Germinal center (tissue), 1 donor: ENCODE measurements at places on chromosomes 1 and 21.

GRCh38 chr1:114435088-114435715, 75.8 kb downstream of the TRIM33 start:
- DNase-seq = no peak

DNA sequence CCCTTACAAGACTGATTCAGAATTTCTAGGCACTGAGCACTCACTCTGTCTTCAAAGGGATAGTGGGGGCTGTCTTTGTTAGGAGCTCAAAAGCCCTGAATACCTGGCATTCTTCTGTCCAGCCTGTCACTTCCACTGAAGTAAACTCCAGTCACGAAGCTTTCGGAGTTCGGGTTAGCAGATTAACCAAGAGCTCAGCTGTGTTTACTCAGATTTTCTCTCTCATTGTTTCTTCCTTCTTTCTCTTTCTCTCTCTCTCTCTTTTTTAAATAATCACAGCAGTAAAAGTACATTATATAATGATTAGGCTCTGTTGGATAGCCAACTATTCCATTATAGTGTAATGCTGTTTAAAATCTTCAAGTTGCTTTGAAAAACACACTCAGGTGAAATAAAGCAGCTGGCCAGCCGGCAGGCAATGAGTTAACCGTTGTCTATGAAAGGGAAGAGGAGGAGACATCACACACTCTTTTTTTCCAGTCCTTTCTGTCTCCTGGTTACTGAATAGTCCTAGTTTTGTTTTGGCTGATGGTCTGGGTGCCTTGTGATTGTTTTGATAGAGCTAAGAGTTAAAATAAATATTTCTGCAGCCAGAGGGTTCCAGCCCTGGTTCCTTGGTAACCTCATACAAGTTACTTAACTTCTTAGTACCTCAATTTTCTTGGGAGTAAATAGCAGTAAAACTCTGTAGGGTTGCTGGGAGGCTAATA, 89.8 kb downstream of the ADSS2 start:
- no peak for DNase-seq

- DNase-seq = no peak
Observed at GRCh38 chr1:165683848-165684485, 14.4 kb downstream of the ALDH9A1 start.

DNA sequence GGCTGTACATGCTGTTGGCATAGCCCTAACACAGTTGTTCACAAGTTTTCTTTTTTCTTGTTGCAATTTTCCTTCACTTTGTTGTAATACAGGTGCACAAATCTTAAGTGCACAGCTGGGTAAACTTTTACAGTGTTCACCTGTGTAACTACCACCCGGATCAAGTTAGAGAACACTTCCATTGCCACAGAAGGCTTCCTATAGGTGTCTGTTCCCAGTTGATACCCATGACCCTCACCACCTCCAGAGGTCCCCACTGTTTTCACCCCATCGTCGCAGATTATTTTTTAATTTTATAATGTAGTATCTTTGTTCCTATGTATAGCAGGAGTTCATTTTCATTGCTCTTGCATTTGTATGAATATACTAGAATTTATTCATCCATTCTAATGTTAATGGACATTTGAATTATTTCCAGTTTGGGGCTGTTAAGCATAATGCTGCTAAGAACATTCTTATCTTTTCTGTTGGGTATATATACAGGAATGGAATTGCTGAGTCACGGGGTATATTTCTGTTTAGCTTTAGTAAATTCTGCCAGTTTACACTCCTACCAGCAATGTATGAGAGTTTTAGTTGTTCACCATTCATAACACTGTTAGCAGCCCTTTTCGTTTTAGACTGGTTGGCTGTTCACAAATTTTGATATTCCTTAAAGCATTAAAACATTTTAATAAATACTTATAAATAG, 16.4 kb downstream of the SPRTN start:
- DNase-seq = no peak

GRCh38 chr1:35452106-35452774, 105.0 kb downstream of the KIAA0319L start:
- DNase-seq = no peak

DNA sequence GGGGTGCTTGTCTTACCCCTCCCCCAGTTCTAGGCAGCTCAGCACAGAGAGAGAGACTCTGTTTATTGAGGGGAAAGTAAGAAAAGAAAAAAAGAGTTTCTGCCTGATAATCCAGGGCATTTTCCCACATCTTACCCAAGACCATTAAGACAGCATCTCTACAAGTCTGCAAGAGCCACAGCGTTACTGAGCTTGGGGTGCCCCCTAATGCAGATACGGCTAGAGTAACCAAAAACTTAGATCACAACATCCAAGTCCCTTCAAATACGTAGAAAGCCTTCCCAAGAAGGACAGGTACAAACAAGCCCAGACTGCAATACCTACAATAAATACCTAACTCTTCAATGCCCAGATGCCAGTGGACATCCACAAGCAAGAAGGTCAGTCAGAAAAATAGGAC, 6.2 kb upstream of the TEX50 start:
- no peak for DNase-seq

DNA sequence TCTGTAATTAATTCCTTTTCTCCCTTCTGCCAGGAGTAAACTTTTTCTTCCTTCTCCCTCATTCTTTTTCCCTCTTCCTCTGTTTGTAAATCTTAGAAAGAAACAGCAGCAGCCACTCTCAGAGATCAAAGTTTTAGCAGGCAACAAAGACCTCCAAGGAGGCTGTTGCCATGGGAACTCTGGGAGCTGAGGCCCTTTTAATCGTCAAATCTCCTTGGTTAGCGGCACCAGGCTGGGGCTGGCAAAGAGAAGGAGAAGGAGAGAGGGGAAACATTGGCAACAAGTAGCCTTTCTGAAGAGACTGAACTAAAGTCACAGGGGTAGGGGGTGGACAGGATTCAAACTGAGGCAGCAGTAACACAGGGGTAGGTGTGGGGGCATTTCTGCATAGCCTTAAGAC, 25.2 kb downstream of the ILDR2 start:
- DNase-seq = no peak

DNA sequence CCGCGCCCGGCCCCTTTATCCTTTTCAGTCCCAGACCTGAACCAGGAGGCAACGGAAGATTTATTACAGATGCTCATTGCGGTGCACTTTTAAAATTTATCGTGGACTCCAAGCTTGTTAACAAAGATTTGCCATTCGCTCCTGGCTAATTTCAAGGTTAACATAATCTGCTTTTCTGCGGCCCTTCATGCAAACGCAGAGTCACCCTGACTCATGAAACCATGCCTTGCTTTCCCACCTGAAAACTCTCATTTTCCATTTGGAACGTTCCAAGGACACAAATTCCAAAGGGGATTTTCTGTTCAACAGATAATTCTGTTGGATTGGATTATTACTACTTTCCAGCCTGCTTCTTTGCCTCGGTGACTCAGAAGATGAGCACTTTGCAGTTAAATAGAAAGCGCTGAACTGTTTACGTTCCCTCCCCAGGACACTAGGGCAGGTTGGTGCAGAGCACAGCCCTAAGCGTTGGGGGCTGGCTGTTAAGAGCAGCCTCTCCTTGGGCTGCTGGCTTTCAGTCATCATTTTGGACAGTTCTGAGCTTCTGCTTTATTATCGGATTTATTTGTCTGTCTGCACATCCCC, 51.1 kb downstream of the CD247 start:
- no peak for DNase-seq

GRCh38 chr1:32801096-32801715, 16.0 kb downstream of the YARS1 start:
- no peak for DNase-seq

DNA sequence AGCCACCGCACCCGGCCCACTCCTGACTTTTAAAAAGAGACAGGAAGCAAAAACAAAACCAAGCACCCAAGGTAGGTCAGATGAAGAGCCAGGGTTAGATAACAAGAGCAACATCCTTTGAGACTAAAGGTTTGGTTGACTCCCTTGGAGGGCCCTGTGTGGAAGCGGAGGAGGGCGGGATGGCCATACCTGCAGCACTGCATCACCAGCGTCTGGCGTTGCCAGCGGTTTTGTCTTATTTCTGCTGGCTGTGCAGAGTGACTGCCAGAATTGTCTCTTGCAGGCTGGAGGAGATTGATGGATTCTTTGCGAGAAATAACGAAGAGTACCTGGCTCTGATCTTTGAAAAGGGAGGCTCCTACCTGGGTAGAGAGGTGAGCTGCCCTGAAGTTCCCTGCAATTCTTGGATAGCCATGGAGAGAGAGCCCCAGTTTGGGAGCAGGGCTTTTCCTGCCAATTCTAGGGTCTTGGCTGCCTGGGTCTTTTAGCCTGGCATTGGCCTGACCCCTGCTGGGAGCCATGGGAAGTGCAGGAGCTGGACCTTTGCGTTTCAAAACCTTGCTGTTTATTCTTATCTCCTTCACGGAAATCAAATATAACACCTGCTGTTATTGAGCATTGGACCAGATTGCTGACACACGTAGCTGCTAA, 24.0 kb downstream of the QSOX1 start:
- DNase-seq = peak; percentile 79

DNA sequence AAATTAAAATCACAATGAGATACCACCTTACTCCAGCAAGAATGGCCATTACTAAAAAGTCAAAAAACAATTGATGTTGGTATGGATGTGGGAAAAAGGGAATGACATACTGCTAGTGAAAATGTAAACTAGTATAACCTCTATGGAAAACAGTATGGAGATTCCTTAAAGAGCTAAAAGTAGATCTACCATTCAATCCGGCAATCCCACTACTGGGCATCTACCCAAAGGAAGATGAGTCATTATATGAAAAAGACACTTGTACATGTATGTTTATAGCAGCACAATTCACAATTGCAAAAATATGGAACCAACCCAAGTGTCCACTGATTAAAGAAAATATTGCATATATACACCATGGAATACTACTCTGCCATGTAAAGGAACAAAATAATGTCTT, 37.2 kb downstream of the SUSD4 start:
- DNase-seq = no peak

DNA sequence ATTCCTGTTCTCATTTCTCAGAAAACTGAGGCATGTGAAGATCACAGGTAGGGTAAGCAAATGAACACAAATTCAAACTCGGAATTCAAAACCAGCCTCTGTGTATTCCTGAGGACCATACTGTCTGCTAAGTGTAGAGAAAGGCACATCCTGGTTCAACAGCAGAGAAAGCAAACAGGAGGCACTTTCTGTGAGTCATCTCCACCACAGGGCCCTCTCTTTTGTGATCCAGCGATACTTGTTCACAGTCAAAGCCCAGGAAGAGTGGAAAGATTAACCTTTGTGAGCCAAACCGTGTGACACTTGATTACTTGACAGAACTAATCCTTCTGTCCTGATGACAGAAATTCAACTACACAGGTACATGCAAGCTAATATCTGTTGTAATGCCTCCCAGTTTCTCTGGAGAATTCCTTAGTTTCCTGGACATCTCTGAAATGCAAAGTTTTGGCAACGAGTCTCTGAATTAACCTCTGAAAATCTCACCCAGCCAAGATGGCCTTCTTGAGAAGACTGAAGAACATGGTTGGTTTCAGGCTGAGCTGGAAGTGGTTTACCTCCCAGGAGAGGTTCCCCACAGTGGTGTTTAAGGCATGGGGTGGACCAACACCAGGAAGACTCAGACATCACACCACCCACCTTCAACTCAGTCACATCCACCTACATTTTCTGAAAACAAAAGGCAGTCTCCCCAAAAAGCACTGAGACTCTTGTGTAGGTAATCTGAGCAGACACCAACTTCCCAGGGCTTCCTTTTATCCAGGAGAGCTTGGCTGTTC, 98.2 kb upstream of the ERG start:
- DNase-seq = no peak

DNA sequence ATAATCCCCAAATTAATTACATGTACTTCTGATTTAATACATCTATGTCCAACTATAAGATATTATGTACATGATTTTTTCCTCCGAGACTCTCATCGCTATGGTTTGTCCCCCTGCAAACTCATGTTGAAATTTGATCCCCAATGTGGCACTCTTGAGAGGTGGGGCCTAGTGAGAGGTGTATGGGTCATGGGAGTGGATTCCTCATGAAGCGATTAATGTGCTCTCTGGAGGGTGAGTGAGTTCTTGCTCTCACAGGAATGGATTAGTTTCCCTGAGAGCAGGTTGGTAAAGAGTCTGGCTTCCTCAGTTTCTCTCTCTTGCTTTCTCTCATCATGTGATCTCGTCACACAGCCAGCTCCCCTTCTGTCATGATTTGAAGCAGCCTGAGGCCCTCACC, 16.1 kb downstream of the HSF2BP start:
- no peak for DNase-seq

GRCh38 chr1:241749041-241749944, 97.2 kb downstream of the WDR64 start:
- DNase-seq = no peak

DNA sequence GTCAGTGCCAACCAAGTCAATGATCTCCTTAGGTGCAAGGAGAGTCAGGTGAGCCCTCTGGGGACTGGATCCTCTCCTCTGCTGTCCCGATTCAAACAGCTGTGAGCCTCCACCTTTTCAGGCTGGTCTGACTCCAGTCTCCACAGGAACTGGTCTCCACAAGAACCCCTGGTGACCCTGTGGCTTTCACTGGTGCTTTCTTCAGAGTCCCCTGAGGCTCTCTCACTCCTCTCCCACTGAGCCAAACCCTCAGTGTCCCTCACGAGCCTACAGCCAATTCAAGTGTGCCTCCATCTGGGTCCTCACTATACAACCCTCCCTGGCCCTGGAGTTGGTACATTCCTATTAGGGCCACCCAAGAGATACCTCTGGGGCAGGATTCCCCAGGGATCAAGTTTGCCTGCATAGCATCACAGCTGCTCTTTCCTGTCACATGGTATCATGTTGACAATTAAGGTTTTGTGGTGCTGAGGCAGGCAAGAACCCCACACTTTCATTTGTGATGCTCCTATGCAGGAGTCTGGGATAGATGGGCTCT, 5.2 kb upstream of the NGF start:
- peak; percentile 11 for DNase-seq

DNA sequence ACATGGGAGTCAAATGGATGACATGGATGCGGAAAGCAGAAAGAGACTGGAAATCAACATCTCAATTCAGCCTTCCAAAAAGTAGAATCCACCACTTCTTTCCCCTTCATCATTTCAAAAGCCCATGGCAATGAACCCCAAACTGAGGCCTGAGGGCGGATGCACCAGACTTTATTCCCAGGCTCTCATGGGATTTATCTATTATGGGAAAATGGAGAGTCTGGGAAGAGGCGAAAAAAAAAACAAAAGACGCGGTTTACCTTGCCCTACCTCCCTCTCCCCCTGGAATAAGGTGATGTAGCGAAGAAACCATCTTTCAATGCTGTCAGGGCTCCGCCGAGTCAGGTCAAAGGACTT, 624 bp downstream of the KIFAP3 start:
- DNase-seq = no peak

DNA sequence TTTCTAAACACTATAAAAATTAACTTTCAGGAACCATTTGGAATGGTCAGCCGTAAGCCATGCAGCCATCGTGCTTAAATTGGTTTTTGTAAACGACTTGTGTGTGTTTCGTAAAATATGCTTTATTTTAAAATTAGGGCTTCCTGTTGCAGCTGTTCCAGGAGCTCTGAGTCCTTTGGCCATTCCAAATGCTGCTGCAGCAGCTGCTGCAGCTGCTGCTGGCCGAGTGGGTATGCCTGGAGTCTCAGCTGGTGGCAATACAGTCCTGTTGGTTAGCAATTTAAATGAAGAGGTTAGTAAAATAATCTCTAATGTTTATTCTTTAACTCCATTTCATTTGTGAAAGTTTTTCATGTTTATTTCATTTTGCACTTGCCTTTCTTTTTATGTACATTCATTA, 83.1 kb downstream of the PTBP2 start:
- no peak for DNase-seq
